Activated T-helper 1 cell treated with Interleukin-2 at 50 U/mL for 16 hours (primary cell): ENCODE measurements at places on chromosomes 3 and 15.

DNA sequence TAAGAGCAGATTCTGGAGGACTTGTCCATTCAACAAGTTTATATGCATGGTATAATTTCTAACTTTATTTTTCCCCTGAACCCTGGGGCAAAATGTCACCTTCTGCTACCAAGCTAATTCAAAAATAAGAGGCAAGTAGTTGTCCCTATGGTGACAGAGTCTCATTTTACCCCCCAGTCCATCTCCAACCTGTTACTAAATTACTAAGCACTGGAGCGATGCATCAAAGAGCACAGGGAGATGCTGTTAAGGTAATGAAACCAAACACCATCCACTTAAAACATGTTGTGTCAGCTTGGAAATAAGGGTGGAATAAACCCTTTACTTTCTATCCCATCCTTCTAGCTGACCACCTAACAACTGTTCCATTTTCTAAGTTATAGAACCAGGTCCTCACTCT lies 417.4 kb upstream of the ATP11B start:
- no peak for DNase-seq

DNA sequence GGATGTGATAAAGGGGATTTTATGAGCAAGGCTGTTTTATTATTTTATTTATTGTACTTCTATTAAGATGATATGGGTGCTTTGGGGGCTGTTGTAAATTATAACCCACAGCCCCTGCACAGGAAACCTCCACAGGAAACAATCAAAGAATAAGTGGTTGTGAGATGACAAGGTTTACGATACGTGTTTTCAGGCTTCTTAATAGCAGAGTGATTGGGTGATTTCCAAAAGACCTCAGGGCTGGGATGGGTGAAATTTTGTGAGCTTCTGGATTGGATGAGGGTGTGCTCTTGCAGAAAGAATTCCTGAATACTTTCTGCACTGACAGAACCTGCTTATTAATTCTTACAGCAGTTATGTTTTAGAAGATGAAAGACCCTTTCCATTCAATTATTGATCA lies 21.4 kb downstream of the CHL1 start:
- no peak for DNase-seq

DNA sequence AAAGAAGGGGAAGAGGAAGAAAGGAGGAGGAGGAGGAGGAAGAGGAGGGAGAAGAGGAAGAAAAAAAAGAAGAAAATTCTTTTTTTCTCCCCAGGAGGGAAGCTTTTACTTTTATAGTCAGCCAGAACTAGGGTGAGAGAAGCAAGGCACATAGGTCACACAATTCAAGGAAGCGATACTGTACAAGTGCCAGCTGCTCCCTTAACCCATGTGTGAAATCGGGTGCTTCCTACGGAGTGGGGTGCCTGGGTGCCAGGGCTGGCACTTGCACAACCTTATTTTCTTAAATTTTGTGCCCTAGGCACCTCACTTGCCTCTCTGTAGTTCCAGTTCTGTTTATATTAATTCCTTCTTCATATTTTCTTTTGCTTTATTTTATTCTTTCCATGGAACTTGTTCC lies 150.4 kb downstream of the LIPC start:
- DNase-seq: no peak

DNA sequence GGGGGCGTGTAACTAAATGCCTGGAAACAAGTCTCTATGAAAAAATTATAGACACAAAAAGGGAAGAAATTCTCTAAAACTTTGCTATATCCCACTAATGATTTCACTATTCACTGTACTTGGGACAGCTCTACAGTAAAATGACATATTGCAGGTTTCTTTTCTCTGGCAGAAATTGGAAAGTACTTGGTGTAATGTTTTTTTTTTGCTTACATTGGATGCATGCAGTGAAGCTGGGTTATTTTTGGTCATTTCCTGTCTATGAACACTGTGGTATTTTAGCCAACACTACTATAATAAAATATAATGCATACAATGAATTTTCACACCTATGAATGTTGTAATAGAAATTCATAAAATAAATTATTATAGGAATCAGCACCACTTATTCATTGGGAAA lies 109.7 kb downstream of the LRRC49 start:
- no peak for DNase-seq

DNA sequence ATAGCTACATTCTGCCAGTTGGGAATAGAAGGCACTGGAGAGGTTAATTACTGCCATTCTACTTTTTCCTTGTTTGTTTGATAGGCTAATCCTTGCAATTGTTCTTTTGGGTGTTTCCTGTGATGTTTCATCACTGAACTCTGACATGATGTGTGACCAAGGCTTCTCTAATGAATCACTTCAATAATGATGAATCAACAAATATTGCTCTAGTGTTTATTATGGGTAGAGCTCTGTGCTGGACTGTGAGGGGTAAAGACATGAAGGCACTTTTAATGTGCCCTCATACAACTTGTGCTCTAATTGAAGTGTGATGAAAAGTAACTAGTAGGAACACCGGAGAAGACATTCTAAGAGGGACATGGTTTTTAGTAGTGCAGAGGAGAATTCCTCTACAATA lies 233.6 kb downstream of the WDR72 start:
- no peak for DNase-seq

GRCh38 chr3:52786330-52787215 lies 8.0 kb upstream of the ITIH3 start:
- no peak for DNase-seq

GRCh38 chr3:186170516-186170915 lies 61.6 kb upstream of the ETV5 start:
- no peak for DNase-seq

DNA sequence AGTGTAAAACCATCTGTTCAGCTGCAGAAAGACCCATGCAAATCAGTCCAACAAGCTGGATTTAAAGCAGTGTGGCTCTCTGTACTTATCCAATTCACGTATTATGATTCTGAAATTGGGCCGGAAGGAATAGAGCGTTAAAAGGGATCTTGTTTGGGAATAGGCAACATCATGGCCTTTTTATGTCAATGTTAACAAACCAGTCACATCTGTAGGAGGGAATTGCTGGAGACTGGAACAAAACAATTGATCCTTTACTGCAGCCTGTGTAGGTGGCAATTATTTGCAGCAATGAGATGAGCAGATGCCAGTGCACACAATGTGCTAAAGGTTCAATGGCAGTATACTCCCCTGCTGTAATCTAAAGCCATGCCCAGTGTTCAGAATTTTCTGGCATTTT lies 887.4 kb upstream of the ROBO1 start:
- DNase-seq: no peak

DNA sequence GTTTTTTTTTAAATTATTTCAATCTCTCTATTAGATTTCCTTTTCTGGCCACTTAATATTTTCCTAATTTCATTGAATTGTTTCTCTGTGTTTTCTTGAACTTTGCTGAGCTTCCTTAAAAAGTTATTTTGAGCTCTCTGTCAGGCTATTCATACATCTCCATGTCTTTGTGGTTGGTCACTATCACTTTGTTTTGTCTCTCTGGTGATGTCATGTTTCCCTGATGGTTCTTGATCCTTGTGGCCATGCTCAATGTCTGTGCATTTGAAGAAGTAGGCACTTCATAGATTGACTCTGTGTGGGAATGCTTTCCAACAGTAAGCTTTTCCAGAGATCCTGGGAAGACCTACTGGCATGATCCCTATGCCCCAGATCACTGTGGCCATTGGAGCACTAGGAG lies 18.6 kb downstream of the CD200R1 start:
- DNase-seq: no peak

DNA sequence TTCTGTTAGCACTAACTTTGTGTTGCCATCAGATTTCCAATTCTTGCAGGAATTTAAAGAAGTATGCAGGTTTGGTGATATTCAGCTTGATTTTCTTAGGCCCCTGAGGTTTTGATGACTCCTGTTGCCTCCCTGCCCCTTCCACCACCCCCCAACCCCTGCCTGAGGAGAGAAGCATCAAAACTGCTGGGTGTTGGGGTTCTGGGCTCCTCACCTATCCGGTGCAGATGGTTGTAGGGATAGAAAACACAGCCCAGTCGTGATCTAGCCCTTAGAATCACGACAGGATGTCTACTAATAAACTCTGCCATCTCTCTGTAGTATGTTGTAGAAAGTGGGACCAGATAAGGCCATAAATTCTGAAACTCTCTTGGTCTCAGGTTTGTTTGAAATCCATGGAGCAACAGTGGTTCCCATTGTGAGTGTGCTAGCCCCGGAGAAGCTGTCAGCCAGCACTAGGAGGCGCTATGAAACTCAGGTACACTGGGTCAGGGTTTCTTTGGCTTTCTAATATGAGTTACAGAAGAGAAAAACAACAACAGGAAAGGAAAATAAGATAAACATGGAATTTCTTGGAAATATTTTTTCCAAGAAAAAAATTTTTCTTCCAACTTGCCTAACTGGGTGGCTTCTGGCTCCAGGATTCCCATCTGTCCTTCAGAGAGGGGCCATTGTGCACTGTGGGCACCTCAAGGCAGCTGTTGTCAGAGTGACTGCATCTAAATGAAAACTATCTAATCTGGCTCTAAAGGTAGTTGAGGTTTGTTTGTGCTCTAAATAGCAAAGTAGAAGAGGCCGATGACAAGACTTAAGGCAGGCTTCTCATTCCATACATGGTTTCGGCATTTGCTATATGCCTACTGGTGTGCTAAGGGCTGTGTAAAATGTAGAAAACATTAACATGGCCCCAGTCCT lies 8.7 kb downstream of the SRP14 start:
- DNase-seq: no peak

DNA sequence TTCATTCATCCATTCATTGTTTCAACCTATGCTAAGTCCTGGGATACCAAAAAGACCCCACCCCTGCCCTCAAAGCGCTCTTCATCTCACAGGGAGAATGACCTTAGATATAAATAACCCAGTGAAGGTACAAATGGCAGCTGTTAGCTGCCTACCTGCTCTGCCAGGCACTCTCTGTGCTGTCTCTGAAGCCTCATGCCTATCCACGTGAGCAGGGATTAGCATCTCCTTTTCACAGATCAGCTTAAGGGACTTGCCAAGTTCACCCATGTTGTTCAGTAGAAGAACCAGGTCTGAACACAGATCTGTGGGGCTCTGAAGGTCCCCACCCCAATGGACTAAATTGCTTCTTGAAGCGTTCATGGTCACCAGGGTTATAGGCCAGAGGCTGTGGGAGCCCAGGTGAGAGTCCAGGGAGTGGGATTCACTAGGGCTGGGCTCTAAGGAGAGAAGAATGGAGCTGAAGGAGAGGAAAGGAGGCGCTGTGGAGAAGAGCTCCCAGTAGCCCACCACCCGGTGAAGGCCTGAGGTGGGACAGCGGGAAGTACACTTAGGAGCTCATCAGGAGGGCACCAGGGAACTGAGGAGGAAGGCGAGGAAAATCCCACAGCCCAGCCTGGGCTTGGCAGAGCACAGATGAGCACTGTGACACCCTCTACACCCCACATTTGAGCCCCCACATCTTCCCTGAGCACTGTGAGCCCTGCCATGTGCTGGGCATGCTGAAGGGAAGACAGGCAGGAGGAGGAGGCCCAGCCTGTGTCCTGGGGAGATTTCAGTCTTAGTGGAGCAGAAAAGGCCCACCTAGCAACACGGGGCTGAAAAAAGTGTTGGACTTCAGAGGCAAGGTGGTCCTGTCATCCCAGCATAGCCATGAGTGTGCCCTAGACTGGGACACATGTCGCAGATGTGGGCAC lies 20.4 kb downstream of the RBP1 start:
- no peak for DNase-seq

- DNase-seq: no peak
These were observed 304.5 kb downstream of the OTOL1 start for GRCh38 chr3:161800985-161801559.

- no peak for DNase-seq
These were observed 50.9 kb upstream of the FSIP1 start for GRCh38 chr15:39833515-39833981.

- no peak for DNase-seq
These were observed 61.8 kb downstream of the RUBCN start for GRCh38 chr3:197674741-197675562.

DNA sequence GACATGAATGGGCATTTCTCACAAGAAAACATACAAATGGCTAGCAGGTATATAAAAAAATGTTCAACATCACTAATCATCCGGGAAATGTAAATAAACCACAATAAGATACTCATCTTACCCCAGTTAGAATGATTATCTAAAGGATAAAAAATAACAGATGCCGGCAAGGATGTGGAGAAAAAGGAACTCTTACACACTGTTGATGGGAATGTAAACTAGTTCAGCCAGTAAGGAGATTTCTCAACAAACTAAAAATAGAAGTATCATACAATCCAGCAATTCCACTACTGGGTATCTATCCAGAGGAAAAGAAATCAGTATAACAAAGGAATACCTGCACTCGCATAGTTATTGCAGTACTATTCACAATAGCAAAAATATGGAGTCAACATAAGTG lies 124.2 kb downstream of the SATB1 start:
- no peak for DNase-seq

DNA sequence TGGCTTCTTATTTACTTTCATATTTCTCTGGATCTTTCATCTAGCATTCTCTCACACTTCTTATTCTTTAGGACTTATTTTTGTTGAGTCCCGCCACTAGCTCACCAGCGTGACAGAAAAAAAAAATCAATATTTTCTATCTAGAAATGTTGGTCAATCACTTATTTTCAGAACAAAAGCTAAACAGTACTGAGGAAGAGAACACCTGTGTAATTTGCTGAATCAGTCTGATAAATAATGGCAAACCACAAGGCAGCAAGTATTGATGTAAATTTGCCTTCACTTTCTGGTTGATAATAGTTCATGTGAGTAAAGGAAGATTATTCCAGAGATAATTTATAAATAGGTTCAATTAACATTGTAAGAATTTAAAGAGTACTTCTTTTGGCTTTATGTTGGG lies 179.2 kb downstream of the BCHE start:
- no peak for DNase-seq

DNA sequence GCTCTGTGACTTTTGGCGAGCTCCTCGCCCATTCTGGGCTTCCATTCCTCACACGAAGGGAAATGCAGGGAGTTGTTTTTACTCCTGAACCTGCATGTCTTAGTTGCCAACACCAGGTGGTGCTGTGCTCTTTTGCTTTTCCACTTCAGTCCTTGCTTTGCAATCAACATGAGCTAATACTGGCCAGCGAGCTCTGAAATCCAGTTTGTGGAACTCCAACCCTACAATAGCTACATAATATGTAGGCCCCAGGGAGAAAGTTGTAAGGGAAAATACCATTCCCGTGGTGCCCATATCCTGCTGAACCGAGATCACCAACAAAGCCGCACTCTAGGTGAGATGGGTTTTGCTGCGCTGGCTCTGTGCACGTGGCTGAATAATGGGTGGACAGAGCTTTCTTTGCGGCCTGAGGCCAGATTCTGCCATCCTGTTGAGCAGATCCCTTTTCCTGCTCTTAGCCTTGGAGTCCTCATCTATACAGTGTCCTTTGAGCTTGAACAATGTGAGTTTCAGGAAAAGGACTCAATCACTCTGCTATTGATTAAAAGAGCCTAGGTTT lies 25.0 kb downstream of the LSM3 start:
- DNase-seq: peak; percentile 8

- DNase-seq: no peak
These were observed 284.4 kb downstream of the FOXP1 start for GRCh38 chr3:71299160-71299559.

- no peak for DNase-seq
These were observed 373.1 kb downstream of the MFSD1 start for GRCh38 chr3:159174715-159175692.

- DNase-seq: no peak
These were observed 63.9 kb downstream of the GLCE start for GRCh38 chr15:69224383-69224782.
